Renal cortex interstitium (tissue), 15 donors: ENCODE measurements at places on chromosomes 16 and 17. TPM values are rescaled to one million over a fixed set of nuclear protein-coding genes. Genes with fewer than 3 reads are reported as not detected.

DNA sequence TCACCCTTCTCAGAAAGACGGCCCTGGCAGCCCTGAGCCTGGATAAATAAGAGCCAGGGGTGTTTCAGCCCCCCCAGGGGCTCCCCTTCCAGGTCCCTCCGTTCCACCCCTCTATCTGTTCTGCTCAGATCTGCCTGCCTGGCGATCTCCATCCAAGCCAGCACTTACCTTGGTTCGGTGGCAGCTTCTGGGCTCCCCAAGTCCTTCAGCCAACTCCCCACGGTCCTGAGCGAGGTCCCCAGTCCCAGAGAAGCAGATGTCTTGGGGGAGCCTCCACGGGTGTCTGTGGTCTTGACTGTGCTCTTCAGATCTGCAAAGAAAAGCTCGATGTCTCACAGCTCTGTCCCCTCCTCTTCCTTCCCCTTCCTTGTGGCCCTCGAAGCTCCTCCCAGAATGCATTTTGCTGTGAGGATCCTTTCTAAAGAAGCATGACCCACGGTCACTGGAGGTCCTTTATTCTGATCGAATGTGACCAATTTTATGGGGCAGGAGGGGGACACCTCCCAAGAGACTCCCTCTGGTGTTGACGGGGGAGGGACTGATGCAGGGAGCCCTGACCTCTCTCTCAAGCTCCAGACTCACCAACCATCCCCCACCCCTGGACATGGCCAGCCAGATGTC lies at the start of gene PIK3R6:
PIK3R6 (minus strand) TSS at position 314 of the 621 bp plus-strand sequence. CDS start 17,880 bp downstream, outside the sequence.
- no peak for DNase-seq

DNA sequence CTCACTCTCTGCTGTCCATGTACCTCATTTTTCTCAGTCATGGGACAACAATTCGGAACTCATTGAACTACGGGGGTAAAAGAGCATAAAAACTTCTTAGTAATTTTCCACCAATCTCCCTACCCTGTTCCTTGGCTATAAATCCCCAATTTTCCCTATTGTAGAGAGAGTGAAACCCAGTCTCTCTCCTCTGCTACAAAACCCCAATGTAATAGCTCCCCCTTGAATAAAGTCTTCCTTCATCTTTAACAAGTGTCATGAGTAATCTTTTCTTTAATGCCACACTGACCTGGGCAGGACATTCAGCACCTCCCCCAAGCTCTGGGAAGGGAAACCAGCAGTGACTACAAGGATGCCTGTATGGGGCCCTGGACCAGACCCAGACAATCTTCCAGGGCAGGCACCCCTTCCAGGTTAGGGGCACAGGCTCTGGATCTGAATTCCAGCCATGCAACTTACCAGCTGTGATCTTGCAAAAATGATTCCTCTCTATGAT lies 10.2 kb upstream of the EIF1 start:
- no peak for DNase-seq

GRCh38 chr17:55580596-55581133 lies 69.4 kb upstream of the SMIM36 start:
- DNase-seq: no peak

- no peak for DNase-seq
Measured at GRCh38 chr17:68963958-68964357, 8.8 kb upstream of the ABCA8 start.

Gene NDUFB10
- 124 TPM for polyA plus RNA-seq

Gene ATP2A3
- 5.2 TPM for polyA plus RNA-seq
